ENCODE measurements at places on chromosomes 7 and 10.
A peak's percentile ranks its signal among the peaks of the same experiment; 100 is the strongest.

GRCh38 chr10:91251430-91252056, 31.1 kb downstream of the PCGF5 start:
- DNase-seq = peak; percentile 43

DNA sequence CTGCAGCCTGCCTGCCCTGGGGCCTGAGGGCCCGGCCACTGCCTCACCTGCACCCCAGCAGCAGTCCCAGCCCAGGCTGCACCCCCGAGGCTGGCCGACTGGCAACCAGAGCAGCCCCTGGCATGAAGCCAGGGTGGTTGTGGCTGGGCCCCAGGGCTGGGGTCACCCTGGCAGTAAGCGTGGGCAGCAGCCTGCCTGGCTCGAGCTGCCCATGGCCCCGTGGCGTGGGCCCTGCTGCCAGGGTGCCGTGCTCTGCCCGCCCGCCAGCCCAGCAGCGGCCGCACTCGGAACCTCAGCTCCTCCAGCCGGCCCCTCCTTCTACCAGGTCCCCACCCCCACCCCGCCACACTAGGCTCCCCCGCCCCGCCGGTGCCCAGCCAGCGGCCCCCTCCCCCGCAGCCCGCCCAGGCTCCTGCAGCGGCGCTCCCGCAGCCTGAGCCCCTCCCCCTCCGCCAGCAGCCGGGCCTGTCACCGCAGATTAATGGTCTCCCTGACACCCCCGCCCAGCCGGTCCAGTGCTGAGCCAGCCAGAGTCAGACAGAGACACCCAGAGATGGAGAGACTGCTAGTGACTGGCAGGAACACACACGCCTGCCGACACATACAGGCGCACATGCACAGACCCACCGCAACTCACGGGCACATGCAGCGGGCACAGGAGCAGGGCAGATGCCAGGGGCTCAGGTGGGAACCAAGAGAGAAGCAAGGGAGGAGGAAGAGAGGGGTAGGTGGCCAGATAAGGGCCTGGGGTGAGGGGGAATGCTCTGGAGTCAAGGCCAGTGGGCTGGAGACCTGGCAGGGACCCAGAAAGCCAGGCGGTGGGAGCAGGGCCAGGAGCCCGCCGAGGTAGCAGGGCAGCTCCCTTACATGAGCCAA, 22.4 kb downstream of the KCNH2 start:
- no peak for DNase-seq

DNA sequence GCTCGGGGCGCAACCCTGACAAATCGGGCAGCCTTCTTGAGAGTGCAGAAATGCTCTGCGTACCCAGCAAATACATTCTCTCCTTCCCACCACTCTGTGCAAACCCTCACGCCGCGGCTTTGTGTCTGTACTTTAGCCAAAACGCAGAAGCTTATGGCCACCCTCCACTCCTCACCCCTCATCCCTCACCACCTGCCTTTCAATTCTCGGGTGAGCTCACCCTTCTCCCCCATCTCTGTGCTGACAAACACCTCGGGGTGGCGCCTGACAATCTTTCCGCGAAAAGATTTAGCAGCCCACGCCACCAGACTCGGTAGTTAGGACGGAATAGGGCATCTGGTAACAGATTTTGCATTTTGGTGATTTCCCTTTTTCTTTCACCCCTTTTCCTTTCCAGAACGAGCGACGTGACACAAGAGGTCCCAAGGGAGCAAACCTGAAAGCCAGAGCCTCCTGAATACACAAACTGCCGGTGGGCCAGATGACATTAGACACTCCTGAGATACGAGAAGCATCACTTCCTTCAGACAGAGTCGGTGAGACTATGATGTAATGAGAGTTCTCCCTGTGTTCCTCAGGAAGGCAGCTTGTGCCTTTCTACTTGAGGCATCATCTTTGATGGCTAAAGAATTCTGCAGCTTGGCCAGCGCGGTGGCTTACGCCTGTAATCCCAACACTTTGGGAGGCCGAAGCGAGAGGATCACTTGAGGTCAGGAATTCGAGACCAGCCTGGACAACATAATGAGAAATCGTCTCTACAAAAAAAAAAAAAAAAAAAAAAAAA, 671 bp upstream of the ATAD1 start:
- peak; percentile 63 for DNase-seq

GRCh38 chr10:45433716-45434469, 59.9 kb downstream of the ALOX5 start:
- no peak for DNase-seq

DNA sequence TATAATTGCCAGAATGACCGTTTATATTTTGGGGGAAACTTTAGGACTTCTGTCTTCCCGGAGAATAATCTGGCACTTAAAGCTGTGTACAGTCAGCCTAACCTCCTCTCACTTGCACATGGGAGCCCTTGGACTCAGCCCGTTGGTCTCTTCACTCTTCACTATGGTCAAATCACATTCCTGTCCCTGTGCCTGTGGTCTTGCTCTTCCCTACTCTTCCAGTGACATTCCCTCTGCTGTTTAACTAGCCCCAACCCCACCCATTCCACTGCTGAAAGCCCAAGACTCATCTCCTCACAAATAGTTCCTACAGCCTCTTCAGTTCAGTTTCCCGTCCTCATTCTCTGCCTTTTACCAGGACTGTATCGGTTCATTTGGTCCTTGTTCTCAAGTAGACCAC, 135.0 kb downstream of the DYNC1I1 start:
- DNase-seq = no peak
